ENCODE measurements at places on chromosomes 6 and 20. TPM values are rescaled to one million over a fixed set of nuclear protein-coding genes. Genes with fewer than 3 reads are reported as not detected.

DNA sequence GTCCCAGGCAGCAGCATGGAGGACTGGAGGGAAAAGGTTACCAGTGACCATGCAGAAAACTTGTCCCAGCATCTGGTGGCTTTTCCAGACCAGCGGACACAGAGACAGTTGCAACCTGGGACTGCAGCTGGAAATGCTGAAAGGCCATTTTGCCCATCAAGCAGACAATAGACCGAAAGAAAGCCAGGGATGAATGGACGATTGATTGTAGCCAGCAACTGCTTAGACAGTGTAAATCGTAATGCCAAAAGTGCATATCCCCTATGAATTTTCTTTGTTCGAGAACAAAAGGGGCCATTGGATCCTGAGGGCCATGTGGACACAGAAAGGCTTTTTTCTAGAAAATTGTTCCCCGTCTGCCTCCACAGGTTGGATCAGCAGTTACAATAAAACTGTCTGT is 115.7 kb downstream of the MBOAT1 start:
- no peak overlapping the region for H3K27ac ChIP-seq
- DNase-seq, result no peak
- H3K4me1 ChIP-seq, result no peaks in the 10 kb centered on the region
- no peaks in the 10 kb centered on the region for H3K27me3 ChIP-seq
- peaks cover 9% of the 10 kb centered on the region for H3K36me3 ChIP-seq

DNA sequence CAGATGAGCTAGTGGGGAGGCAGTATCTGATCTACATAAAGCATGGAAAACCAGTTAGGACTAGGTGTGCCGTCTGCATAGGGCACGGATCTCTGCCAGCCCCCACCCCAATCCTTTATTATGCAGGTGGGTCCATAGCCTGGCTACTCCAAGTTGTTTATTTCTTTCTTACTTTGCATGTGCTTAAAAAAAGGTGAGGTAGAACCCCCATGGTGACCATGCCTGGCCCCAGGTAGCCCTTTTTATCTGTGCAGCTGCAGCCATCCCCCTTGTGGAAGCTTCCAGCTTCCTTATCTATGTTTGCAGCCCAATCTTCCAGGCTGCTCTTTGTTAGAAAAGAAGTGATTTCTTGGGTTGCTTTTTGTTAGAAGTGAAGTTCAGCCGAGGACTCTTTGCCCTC is 9.0 kb upstream of the TREM2 start:
- H3K4me3 ChIP-seq, result no peak overlapping the region
- DNase-seq, result no peak
- no peaks in the 10 kb centered on the region for H3K4me1 ChIP-seq
- no peak overlapping the region for H3K27ac ChIP-seq

DNA sequence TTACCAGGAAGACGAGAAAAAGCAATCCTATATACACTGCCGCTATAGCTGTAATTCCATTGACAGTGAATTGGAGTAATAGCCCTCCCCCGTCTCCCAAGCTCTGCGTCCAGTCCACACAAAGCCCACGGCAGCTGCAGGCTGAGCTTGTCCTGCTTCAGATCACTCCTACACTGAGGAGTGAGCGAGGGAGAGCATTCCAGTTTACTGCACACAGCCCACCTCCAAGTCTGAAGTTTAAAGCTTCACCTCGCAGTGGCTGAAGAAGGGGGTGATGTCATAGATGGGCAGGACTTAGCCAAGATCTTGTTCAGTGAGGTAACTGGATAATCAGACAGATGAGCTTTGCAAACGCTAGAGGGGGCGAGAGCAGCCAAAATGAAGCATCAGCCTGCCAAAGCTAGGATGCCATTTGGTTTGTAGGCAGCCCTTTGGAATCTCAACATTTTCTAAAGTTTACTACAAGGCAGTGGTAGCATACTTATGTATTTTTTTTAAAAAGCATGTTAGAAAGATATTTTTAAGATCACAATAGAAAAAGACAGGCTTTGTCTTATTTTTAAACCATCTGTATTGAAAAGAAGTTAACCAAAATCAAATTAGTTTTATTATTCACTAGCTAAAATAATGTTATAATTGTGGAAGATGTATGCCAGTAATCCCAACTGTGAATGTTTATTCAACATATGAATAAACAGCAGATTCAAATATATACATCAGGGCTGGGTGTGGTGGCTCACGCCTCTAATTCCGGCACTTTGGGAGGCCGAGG is at the start of gene FLRT3:
Gene FLRT3, minus strand, starts transcription at position 213 of the 772 bp plus-strand sequence. CDS start 10,106 bp downstream, outside the sequence.
- H3K4me1 ChIP-seq, result no peaks in the 10 kb centered on the region
- H3K27ac ChIP-seq, result no peak within 1 kb of the TSS
- H3K4me3 ChIP-seq, result no peak within 1 kb of the TSS
- H3K27me3 ChIP-seq, result no peaks in the 10 kb centered on the region

DNA sequence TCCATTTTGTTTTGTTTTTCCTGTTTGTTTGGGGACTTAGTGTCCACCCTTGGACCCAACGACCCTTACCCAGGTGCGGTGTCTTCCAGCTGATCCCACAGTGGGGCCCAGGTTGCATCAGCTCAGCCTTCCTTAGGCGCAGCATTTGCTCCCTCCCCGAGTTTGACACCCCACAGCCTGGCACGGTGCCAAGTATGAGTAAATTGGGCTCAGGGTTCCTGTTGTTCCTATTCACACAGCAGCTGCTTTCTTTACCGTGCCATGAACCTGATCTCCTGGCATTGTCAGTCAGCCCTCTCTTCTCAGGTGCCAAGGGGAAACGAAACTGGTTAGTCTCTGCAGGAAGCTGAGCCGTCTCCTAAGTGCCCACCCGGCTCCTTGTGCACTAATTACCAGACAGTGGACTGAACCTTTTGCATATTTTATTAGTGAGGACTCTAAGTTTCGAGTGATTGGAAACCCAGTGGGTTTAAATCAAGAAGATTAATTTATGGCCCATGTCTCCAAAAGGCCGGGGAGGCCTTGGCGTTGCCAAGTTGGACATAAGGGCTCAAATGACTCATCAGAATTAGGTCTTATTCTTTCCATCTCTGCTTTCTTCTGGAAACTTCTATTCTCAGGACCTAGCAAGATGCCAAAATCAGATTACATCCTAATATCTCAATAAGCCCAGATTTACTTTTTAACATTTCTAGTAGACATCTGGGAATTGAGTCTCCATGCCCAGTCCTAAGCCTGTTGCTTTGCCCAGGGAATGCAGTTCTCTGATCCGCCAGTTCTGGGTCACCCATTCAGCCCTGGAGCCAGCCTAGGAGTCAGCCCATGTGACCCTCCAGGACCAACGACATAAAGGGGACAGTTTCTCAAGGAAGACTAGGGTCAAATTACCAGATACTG is 68.8 kb downstream of the TSHZ2 start:
- H3K36me3 ChIP-seq, result no peaks in the 10 kb centered on the region
- H3K27me3 ChIP-seq, result peaks cover 5% of the 10 kb centered on the region
- H3K27ac ChIP-seq, result no peak overlapping the region

- H3K4me3 ChIP-seq, result no peak overlapping the region
- DNase-seq, result no peak
- H3K36me3 ChIP-seq, result no peaks in the 10 kb centered on the region
- H3K27ac ChIP-seq, result no peak overlapping the region
Measured at GRCh38 chr6:56062836-56063235, 184.5 kb downstream of the COL21A1 start.

DNA sequence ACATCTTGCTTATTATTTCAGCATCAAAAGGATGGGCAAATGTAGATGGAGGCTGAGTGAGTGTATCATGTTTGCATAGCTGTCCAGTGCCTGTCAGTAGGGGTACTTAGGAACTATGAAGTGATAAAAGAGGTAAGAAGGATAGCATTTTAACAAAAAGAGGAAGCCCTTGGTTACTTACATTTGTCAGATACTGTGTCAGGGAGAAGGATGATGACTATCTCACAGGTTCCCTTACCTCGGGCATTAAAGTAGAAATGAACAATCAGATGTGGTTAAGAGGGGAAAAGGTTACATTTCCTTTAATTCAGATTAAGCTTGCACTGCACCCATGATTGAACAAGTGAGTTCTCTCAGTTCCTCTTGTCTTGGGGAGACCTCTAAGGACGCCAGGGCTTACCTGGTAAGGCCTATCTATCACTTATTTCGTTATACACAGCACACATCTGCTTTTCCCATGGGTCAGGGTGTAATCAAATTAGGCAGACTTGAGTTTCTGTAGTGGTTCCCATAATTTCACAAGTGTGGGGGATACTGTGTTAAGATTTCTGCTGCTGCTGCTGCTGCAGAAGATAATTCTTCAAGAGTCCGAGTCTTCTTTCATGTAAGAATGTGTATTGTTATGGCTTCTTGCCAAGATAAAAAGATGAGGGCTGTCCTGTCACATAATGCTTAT is 4.5 kb downstream of the FOXO3 start:
- H3K4me1 ChIP-seq, result peaks cover 36% of the 10 kb centered on the region
- H3K27me3 ChIP-seq, result no peaks in the 10 kb centered on the region
- peaks cover 5% of the 10 kb centered on the region for H3K36me3 ChIP-seq

DNA sequence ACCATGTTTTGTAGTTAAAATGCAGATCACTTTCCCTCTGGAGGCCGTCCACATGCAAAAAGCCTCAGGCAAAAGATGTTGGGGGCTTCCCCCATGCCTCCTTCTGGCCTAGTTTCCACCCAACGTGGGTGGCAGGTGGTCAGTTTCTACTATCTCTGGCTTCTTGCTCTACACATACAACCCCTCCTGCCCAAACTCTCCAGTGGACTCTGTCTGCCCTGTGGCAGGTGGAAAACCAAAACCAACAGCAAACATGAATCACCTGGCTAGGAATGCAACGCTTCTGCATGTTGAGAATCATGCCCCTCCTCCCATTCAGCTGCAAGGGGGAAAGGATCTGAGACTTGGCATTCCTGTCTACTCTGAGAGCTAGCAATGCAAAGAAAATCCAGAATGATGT is 94.8 kb downstream of the MBOAT1 start:
- no peak for DNase-seq
- H3K27ac ChIP-seq, result no peak overlapping the region
- H3K27me3 ChIP-seq, result no peaks in the 10 kb centered on the region
- peaks cover 59% of the 10 kb centered on the region for H3K36me3 ChIP-seq

DNA sequence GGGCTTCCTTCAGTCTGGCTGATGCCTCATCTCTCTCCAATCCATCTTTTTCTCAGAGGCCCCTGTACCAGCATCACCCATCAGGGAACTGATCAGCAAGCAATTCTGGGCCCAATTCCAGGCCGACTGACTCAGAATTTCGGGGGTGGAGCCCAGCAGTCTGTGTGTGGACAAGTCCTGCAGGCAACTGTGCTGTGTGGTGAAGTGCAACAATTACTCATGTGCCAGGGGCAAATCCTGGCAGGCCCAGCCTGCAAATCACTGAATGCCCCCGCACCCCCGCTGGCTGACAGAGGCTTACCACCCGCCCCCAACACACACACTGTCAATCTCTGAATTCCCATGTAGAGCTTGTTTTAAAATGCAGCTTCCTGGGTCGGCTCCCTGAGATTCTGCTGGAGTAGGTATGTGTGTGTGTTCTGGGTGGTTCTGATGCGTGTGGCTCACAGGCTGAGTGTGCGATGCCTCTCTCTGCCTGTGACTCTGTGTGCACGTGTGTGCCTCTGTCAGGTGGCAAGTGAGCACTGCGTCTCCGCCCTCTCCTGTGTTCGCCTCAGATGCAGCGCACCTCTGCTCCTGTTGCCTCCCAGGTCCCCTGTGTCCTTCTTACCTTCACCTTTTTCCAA is 45.4 kb downstream of the SSR1 start:
- H3K4me3 ChIP-seq, result no peak overlapping the region
- no peaks in the 10 kb centered on the region for H3K4me1 ChIP-seq
- no peak for DNase-seq
- peaks cover 22% of the 10 kb centered on the region for H3K27me3 ChIP-seq
- no peaks in the 10 kb centered on the region for H3K36me3 ChIP-seq

- H3K27me3 ChIP-seq, result no peaks in the 10 kb centered on the region
- no peak overlapping the region for H3K4me3 ChIP-seq
- H3K27ac ChIP-seq, result no peak overlapping the region
- no peak for DNase-seq
- no peaks in the 10 kb centered on the region for H3K4me1 ChIP-seq
- H3K36me3 ChIP-seq, result no peaks in the 10 kb centered on the region
Measured at GRCh38 chr6:106782536-106783285, 153.3 kb downstream of the QRSL1 start.

GRCh38 chr20:15030826-15031225 is 693.4 kb upstream of the FLRT3 start:
- no peaks in the 10 kb centered on the region for H3K27me3 ChIP-seq
- no peak overlapping the region for H3K4me3 ChIP-seq
- no peaks in the 10 kb centered on the region for H3K4me1 ChIP-seq
- no peaks in the 10 kb centered on the region for H3K36me3 ChIP-seq
- DNase-seq, result no peak

- no peak overlapping the region for H3K4me3 ChIP-seq
- no peak overlapping the region for H3K27ac ChIP-seq
- H3K36me3 ChIP-seq, result no peaks in the 10 kb centered on the region
- DNase-seq, result no peak
- no peaks in the 10 kb centered on the region for H3K4me1 ChIP-seq
Measured at GRCh38 chr6:164911873-164912580, 397.4 kb downstream of the C6orf118 start.

DNA sequence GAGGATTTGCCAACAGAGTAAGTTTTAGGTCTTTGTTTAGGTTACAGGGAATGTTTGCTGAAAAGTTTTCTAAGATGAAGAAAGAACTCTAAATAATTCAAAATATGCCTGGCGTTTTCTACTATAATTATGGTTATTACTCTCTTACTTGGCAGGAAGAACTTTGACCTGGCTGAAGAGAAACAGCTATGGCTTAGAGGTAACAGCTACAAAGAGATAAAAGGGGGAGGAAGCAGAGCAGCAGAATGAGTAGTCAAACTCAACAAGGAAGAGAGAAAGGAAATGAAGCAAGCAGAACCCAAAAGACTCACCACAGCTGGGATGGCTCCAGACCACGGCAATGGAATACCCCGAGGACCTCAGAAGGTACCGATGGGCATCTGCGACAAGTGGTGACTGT is 95.6 kb downstream of the KIF16B start:
- H3K4me1 ChIP-seq, result no peaks in the 10 kb centered on the region
- no peaks in the 10 kb centered on the region for H3K36me3 ChIP-seq
- no peak overlapping the region for H3K27ac ChIP-seq
- H3K27me3 ChIP-seq, result no peaks in the 10 kb centered on the region
- no peak for DNase-seq
- no peak overlapping the region for H3K4me3 ChIP-seq

DNA sequence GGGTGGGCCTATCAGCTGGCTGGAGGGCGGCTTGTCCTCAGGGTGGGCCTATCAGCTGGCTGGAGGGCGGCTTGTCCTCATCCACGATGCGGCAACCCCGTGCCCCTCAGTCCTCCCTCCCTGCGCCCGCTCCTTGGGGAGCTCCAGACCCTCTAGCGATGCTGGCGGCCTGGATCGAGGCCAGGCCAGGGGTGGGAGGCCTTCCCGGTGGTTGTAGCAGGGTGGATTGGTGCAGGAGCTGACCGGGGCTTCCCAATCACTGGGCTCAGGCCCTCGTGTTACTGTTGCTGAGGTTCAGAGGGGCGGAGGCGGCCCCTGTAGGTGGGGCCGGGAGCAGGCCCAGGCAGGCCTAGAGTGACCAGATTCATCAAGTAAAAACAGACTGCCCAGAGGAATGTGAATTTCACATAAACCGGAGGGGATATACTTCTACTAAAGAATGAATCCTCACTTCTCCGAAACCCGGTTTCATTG is 8.8 kb downstream of the SLC17A9 start:
- H3K36me3 ChIP-seq, result no peaks in the 10 kb centered on the region
- no peaks in the 10 kb centered on the region for H3K27me3 ChIP-seq
- DNase-seq, result no peak
- H3K27ac ChIP-seq, result no peak overlapping the region
- no peaks in the 10 kb centered on the region for H3K4me1 ChIP-seq

The KLHDC3 gene
- 72.7 TPM for total RNA-seq

The ECT2L gene
- total RNA-seq, result not detected

The TCF15 gene
- total RNA-seq, result not detected

The SLC32A1 gene
- total RNA-seq, result not detected

The APCDD1L gene
- not detected for total RNA-seq

Measured in T-cell (primary cell).